Fibroblast of upper back skin (primary cell): ENCODE measurements at places on chromosomes 4 and X.

DNA sequence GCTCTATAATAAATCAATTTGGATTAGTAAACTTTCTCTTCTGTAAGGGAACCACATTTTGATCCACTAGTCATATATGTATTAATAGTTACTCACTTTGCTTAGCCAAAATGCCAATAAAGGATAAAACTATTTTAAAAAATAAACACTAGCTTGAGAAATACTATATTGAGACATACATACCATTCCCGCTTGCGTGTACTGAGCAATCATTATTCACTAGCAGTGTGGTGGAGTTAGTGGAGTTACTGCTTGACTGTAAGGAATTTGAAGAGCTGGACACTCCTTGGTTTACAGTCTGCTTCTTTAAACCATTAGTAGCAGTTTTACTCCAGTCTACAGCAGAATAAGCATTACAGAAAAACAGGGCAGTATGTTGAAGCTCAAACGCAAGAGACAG lies 10.8 kb upstream of the PHKA2 start:
- DNase-seq: peak; percentile 88

- peak; percentile 90 for DNase-seq
Observed at GRCh38 chrX:136176399-136176825, 29.1 kb downstream of the FHL1 start.

GRCh38 chrX:96689991-96690390 lies 5.3 kb downstream of the DIAPH2 start:
- peak; percentile 12 for DNase-seq

- no peak for DNase-seq
Observed at GRCh38 chrX:101813200-101813599, 118.6 kb downstream of the ZMAT1 start.

DNA sequence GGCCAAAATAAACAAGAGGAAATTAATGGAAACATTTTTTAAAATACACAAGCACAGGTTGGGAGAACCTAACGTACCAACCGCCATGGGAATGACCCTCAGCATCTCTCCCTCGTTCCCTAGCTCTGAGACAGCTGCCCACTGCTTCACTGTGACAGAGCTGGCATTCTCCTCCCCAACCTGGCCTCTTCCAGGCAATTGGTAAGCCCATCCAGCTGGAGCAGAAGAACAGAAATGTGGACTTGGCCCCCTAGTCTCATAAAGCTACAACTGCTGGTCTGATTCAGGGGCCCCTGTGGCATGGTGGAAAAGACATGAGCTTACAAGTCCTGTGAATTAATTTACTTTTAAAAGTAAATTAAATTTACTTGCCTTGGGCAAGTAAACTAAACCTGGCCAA lies 245.1 kb downstream of the PTTG2 start:
- DNase-seq: no peak

GRCh38 chr4:55251342-55251741 lies 94.7 kb upstream of the SRD5A3 start:
- peak; percentile 23 for DNase-seq

- DNase-seq: no peak
Observed at GRCh38 chr4:94605241-94605805, 152.4 kb upstream of the BMPR1B start.
